ENCODE measurements at places on chromosomes 5 and 9. TPM values are rescaled to one million over a fixed set of nuclear protein-coding genes. Genes with fewer than 3 reads are reported as not detected.

The ARL10 gene
- 6.7 TPM for total RNA-seq

The PCDHGA10 gene
- total RNA-seq = 2.6 TPM

The ANKRD31 gene
- total RNA-seq = 0.12 TPM

The SUSD1 gene
- 97.4 TPM for total RNA-seq

The TRAF1 gene
- total RNA-seq = 23.4 TPM

The HAPLN1 gene
- total RNA-seq = not detected

The FOXD4L5 gene
- total RNA-seq = not detected

The PPP6C gene
- 34.8 TPM for total RNA-seq

The SNAPC3 gene
- 22.2 TPM for total RNA-seq

The NUTM2F gene
- not detected for total RNA-seq

DNA sequence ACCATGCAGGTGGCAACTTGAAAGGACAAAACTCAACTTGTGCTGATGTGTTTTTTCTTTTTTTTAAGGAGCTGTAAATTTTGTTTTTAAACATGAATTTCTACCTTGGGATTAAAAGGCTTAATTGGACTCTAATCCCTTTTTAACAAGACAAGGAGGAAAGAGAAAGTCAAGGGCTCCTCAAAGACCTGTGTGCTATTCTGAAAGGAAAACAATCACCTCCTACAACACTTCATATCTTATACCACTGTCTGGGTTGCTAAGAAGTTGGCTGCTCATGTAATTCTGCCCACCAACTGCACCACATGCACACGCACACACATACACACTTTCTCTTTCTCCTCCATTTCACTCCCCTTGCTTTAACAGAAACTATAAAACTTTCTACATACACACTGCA, 78.6 kb downstream of the SH3RF2 start:
- DNase-seq = no peak

- DNase-seq = no peak
Observed at GRCh38 chr5:86526811-86527348, 90.9 kb upstream of the COX7C start.

GRCh38 chr9:34642679-34643078, 3.8 kb upstream of the GALT start:
- DNase-seq = no peak

DNA sequence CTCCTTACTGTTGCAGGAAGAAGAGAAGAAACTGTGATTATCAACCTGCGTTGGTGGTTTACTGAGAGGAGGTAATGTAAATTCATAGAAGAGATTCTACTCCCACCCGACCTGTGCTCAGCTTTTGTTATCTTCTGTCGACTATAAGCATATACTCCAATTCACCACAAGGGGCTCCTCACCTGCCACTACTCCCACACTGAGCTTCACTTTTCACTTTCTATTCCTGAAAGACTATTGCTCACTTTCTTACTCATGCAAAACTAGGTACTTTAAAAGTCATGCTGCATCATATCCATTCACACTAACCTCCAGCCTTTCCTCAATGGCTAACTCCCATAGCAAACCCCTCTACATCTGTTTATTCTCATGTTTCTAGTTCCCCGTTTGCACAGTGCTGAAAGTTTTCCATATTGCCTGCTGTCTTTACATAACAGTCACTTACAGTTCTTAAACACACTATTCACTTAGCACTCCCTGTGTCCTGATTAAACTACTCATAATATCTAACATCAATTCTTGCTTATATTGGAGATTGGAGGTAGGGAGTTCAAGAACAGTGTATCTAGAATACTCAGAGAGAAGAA, 1062.6 kb downstream of the NR2F1-AS1 start:
- DNase-seq = no peak

DNA sequence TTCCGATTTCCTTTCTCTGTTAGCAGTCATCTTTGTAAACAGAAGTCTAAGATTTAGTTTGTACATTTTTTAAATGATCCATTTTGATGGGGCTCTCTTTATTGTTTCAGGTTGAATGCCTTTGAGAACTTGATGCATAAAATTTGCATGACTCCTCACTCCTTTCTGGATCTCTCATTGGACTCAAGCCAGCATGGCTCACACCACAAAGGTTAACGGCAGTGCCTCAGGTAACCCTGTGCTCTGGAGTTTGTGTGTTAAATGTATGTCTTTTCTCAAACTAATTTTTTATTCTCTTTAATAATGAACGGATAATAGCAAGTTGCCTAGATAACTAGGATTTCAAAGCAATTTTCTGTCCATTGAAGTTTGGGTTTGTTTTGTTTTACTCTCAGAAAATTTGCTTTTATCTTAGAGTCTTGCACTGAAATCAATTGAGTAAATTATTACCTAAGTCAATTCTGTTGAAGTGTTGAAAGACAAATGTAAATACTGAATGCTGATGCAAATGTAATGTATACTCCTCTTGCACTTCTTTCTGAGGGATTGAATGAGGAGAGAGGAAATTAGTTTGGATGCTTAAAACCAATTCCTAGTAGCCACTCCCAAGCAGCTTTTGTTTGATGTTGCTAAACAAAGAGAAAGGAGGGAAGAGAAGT, 164.6 kb upstream of the DMRT1 start:
- no peak for DNase-seq

GRCh38 chr9:89010526-89011111, 19.4 kb downstream of the S1PR3 start:
- DNase-seq = no peak

- no peak for DNase-seq
Observed at GRCh38 chr9:14616188-14616982, 76.8 kb downstream of the ZDHHC21 start.

DNA sequence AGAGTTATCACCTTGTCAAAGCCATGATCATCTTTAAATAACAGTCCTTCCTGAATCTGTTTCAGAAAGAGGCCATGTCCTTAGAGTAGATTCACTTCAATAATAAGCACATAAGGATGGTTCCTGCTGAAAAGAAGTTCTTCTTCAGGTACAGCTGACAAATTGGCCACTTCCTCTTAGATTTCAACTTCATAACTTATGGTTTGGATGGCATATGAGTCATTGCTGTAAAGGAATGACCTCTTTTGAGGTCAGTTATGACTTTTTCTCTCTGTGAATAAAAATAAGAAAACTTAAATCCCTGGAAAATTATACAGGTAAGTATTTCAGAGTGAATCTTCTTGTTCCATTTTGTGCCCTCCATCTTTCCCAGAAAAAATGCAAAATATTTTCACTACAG, 555.3 kb upstream of the ZNF462 start:
- DNase-seq = no peak

- no peak for DNase-seq
Observed at GRCh38 chr5:98144710-98145109, 628.8 kb upstream of the RGMB start.

GRCh38 chr5:7329712-7330111, 66.2 kb upstream of the ADCY2 start:
- no peak for DNase-seq

GRCh38 chr5:173318881-173319620, 9.2 kb downstream of the STC2 start:
- DNase-seq = no peak

- no peak for DNase-seq
Observed at GRCh38 chr5:167413506-167413905, 877.9 kb upstream of the WWC1 start.

DNA sequence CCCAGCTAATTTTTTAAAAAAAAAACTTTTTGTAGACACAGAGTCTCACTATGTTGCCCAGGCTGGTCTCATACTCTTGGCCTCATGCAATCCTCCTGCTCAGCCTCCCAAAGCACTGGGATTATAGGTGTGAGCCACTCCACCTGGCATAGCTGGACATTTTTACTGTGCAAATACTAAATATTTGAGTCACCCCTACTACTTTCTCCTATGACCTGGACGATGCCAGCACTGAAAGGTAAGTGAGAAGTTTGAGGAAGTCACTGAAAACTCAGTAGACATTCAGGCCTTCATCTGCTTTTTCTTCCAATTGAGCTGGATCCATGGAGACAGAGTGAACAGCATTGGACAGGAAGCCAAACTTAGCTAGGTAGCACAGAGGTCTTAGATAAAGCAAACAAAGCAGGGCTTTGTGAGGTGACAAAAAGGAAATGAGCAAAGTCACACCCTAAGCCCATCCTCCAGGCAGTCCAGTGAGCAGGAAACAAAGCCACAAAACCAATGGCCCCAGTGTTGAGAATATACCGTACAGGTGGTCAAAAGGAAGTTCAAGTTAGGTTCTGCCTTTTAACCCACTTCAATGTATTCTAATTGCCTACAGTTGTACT, 192.6 kb upstream of the RASA1 start:
- DNase-seq = peak; percentile 49

- DNase-seq = no peak
Observed at GRCh38 chr5:87190687-87191086, 77.0 kb upstream of the RASA1 start.

GRCh38 chr9:116736399-116737151, 49.5 kb downstream of the TRIM32 start:
- DNase-seq = no peak

DNA sequence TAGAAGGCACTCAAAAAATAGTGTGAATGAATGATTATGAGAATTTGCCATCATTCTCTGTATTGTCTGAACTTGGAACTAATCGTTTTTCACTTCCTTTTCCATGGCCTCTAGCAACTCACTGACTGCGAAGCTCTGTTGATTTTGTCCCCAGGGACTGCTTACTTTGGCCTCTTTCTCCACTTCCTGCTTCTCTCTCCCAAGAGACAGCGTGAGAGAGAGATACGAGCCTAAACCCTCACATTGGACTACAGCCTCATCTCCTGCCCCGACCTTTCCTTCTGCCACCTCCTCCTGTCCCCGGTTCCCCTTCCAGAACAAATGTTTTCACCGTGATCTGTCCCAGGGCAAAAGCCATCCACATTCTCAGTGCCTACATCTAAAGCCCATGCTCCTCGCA, 300.8 kb upstream of the PANK3 start:
- DNase-seq = no peak

GRCh38 chr9:33628865-33629410, 104.9 kb downstream of the ANKRD18B start:
- no peak for DNase-seq
